Activated naive CD4-positive, alpha-beta T cell treated with anti-CD3 and anti-CD28 coated beads, Interleukin-2, amount 50 U/mL, for 72 hours (primary cell): ENCODE measurements at places on chromosomes 2 and 18. TPM values are rescaled to one million over a fixed set of nuclear protein-coding genes. Genes with fewer than 3 reads are reported as not detected.

INHA gene
- total RNA-seq, result 0.23 TPM

C2orf66 gene
- 0.53 TPM for total RNA-seq

ERBB4 gene
- total RNA-seq, result not detected

KHK gene
- 10.6 TPM for total RNA-seq

CCDC142 gene
- 25.3 TPM for total RNA-seq

LIMS1 gene
- 35.6 TPM for total RNA-seq

SLC14A1 gene
- total RNA-seq, result 0.14 TPM

DHX57 gene
- total RNA-seq, result 14.4 TPM

TLX2 gene
- 0.19 TPM for total RNA-seq

CD28 gene
- 159 TPM for total RNA-seq

PARD6G gene
- not detected for total RNA-seq

TYMS gene
- 344 TPM for total RNA-seq

SCN9A gene
- total RNA-seq, result not detected

GALNT3 gene
- 5.3 TPM for total RNA-seq

TBR1 gene
- 0.04 TPM for total RNA-seq

GALNT14 gene
- total RNA-seq, result 0.59 TPM

MLPH gene
- total RNA-seq, result not detected

MMADHC gene
- 167 TPM for total RNA-seq

PLCL1 gene
- total RNA-seq, result 4.9 TPM

DLGAP1 gene
- not detected for total RNA-seq

ONECUT2 gene
- 0.02 TPM for total RNA-seq

IL36A gene
- not detected for total RNA-seq

LCLAT1 gene
- total RNA-seq, result 8.1 TPM

ACSL3 gene
- total RNA-seq, result 37.1 TPM

OTOS gene
- not detected for total RNA-seq

GBX2 gene
- total RNA-seq, result not detected

SRD5A2 gene
- total RNA-seq, result not detected

COLEC11 gene
- total RNA-seq, result not detected

POTEI gene
- not detected for total RNA-seq

UGT1A3 gene
- not detected for total RNA-seq

EIF4E2 gene
- total RNA-seq, result 62.0 TPM

PCARE gene
- not detected for total RNA-seq

ASXL3 gene
- not detected for total RNA-seq

ABCG5 gene
- total RNA-seq, result not detected

TCF4 gene
- 0.46 TPM for total RNA-seq

RND3 gene
- total RNA-seq, result not detected

ADAM23 gene
- 0.06 TPM for total RNA-seq
